ENCODE measurements at places on chromosomes 11 and 22. TPM values are rescaled to one million over a fixed set of nuclear protein-coding genes. Genes with fewer than 3 reads are reported as not detected.

The IRF7 gene
- total RNA-seq = 5.9 TPM

GRCh38 chr11:2572491-2573239 lies 127.1 kb downstream of the KCNQ1OT1 start:
- H3K27ac ChIP-seq = no peak overlapping the region
- no peak overlapping the region for H3K4me3 ChIP-seq
- DNase-seq = no peak

- no peak overlapping the region for H3K27ac ChIP-seq
- H3K27me3 ChIP-seq = no peaks in the 10 kb centered on the region
- H3K36me3 ChIP-seq = no peaks in the 10 kb centered on the region
- no peak overlapping the region for H3K4me3 ChIP-seq
- DNase-seq = no peak
Measured at GRCh38 chr22:30859714-30860095, 108.9 kb downstream of the MORC2 start.

- H3K36me3 ChIP-seq = no peaks in the 10 kb centered on the region
- H3K4me1 ChIP-seq = no peaks in the 10 kb centered on the region
- no peak for DNase-seq
- H3K27ac ChIP-seq = no peak overlapping the region
Measured at GRCh38 chr22:48951836-48952235, 875.8 kb downstream of the BRD1 start.

- no peak overlapping the region for H3K27ac ChIP-seq
- no peaks in the 10 kb centered on the region for H3K4me1 ChIP-seq
- DNase-seq = no peak
- H3K36me3 ChIP-seq = peaks cover 26% of the 10 kb centered on the region
- no peaks in the 10 kb centered on the region for H3K27me3 ChIP-seq
- H3K4me3 ChIP-seq = no peak overlapping the region
Measured at GRCh38 chr22:20469110-20469868, 26.3 kb downstream of the KLHL22 start.

DNA sequence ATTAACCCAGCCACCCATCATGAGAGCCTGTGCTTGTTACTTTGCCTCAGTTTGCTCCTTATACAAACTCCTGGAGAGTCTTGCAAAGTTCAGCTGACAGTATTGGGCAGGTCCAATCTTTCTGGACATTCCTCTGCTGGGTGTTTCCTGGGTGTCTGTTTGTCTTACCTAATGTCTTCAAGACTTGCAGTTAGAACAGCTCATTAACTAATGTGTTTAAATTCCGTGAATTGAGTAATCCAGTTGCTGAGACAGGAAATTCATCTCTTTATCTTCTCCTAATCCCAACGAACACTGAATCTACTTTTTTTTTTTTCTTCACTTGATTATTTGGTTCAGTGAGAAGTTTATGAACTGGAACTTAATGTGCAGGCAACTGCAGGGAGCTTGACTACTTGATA lies 20.6 kb downstream of the BCO2 start:
- no peak overlapping the region for H3K4me3 ChIP-seq
- no peak for DNase-seq
- no peaks in the 10 kb centered on the region for H3K36me3 ChIP-seq
- no peak overlapping the region for H3K27ac ChIP-seq
- no peaks in the 10 kb centered on the region for H3K4me1 ChIP-seq

DNA sequence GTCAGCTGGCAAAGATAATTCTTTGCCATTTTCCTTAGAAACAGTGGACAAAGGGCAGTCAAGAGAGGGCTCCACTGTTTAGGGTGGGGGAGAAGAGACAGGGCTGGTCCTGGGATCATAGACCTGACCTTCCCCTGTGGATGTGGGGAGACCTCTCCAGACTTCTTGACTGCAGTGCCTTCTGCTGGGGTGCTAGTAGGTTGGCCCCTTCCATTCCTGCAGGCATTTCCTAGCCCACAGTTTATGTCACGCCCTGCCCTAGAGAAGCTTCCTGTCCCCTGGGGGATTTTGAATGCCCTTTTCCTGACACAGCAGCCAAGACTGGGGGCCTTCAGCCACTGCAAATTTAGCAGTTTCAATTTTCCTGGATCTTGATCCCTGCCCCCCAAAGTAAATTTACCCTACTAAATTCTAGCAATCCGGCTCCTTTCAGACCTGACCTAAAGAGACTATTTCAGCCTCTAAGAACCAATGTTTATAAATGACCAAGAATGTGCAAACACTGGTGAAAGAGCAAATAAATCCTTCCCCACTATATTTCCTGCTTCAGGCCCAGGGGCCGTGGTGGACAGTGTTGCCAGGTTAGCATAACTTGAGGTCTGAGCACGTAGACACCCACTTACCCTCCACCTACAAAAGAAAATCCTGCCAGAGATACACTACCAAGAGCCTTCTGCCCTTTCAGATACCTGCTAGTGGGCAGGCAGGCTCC lies 58.4 kb downstream of the PPFIBP2 start:
- peak; percentile 66 for DNase-seq
- H3K36me3 ChIP-seq = no peaks in the 10 kb centered on the region
- peak overlapping the region; percentile 73 for H3K27ac ChIP-seq
- no peak overlapping the region for H3K4me3 ChIP-seq
- H3K27me3 ChIP-seq = no peaks in the 10 kb centered on the region

All from SJSA1 (cell line).